Esophagus squamous epithelium (tissue), 5 donors: ENCODE measurements at places on chromosomes 2 and 18.

GRCh38 chr18:24011123-24011917, 3.2 kb upstream of the TTC39C start:
- DNase-seq: no peak

DNA sequence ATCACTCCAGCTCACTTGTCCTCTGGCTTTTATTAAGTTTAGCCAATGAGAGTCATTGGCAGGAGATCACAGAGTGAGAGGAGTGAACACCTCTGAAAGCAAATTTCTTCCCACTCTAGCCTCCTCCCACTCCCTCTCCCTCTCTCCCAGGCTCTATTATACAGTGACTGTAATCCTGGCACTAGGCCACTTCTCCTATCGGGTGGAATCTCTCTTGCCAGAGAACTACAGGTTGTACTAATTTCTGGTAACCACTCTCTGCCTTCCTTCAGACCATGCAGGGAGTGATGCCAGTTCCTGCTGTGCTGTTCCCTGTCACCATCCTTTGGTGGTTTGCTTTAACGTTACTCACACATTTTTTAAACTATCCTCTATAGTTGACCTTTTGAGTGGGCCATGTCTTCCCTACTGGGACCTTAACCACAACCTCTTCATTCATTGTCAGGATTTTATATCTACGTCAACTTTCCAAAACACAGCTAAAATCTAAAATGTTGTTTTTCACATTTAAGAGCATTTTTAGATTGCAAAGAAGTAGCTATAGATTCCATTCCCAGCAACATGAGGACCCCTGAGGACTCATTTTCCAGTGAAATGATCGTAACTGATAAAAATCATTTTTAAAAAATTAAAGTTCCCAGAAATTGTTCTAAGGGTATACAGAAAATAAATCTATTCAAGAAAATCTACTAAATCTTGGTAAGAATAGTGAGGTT, 217.1 kb downstream of the MREG start:
- no peak for DNase-seq

DNA sequence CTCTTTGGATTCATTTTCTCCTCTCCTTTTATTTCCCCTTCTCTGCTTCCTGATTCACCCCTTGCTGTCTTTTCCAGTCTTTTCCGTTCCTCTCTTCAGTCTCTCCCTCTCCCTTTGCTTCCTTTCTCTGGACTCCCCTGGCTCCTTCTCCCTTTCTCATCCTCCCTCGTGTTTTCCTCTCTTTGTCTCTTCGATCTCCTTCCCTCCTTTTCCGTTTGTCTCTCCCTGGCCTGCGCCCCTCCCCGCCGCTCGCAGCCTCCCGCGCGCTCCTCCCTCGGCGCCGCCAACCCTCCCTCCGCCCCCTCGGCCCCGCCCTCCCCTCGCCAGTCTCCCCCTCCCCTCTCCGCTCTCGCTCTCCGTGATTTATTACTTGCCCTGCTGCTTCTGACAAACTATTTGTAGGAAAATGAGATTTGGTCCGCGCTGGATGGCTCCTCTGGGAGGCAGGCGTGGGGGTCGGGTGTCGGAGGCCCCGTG, 46.0 kb upstream of the PAX8 start:
- no peak for DNase-seq

DNA sequence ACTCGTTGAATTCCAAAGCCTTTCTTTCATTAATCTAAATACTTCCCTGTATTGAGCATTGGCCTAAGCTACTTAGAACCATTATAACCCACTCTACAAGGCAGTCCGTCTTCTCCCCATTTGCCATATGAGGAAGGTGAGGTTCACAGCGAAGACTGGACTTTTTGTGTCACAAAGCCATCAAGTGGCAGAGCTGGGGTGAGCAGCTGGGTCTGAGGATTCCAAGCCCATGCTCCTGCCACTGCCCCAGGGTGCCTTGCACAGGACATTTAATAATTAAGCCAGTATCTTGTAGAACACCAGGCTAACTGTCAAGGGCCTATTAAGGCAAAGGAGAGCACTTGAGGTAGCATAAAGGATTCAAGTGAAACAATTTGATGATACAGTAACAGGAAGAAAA, 68.8 kb upstream of the ZNF397 start:
- DNase-seq: no peak

DNA sequence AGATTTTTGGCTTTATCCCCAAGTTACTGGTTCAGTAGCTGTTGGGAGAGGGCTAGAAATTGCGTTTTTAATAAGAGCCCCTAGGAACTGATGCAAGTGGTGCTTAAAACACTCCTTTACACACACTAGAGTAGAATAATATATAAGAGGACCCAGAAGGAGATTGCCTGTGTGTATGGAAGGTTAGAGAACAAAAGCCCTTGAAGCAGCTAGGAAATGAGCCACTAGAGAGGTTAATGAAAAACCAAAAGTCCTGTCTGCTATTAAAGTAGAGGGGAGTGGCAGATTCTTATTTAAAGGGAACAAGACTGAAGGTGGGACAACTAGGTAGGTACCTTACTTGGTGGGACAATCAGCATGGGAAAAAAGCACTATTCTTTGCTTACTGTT, 14.4 kb upstream of the SLC39A10 start:
- DNase-seq: no peak

DNA sequence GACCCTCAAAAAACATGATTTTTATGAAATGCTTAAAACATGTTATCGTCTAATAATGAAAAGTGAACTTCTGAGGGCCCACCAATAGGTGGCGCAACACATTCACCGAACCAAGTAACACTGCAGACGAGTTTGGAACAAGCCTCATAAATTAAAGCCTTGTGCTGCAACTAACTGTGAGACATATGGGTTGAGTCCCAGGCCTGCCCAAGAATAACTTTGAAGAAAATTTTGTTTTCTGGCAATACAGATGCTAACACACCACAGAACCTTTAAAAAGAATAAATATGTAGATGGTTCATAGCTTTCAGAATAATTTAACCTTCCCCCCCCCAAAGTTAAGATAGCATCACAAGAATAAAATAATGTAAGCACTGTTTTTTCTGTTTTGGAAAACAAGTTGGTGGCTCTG, 285.9 kb downstream of the RNF144A start:
- DNase-seq: no peak

DNA sequence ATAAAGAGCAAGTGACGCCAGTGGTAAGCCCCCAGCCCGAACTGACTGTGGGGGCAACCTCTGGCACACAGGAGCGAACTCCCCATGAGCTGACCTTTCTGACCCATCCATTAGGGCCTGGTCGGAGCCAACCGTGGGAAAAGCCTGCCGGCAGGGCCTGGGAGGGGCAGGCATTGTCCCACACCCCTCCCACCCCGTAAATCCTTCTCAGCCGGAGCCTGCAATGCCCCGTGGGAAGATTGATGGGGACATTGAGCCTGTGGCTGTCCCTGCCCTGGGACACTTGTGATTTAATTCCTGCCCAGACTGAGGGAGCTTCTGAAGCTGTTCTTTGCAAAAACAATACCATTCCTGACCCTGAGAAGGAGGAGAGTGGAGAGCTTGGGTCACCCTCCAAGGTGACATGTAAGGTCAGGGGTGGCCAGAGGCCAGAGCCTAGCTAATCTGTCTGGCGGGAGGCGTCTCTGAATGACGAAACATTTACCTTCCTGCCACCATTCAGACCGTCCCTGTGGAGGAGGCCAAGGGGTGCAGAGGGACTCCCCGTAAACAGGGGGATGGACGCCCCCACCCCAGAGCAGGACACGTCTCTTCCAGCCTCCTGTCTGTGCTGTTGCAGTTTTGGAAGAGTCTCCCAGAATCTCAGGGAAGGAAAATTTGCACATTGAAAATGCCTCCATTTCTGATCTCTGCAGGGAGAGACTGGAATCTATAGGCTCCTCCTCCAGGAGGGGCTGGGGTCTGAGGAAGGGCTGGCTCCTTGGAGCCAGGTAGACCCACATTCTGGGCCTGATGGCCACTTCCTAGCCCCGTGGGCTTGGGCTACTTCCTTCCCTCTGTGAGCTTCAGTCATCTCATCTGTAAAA, 51.2 kb upstream of the HS6ST1 start:
- DNase-seq: no peak

GRCh38 chr2:2681711-2682251, 350.7 kb upstream of the MYT1L start:
- no peak for DNase-seq

DNA sequence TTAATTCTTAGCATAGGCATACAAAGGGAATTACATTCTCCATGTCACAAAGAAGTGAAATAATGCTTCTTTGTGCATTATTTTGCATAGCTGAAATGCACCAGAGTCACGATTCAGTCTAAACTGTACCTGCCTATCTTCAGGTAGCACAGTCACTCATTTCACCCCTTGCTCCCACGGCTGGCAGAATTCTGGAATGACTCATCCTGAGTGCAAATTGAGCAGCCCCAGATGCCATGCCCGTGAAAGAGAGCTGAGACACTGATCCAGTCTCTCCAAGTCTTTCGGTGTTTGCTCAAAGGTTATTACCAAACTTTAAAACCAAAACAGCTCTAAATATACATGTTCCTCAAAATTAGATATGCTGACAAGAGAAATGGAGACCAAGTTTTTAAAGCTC, 168.3 kb upstream of the POU3F3 start:
- DNase-seq: no peak

DNA sequence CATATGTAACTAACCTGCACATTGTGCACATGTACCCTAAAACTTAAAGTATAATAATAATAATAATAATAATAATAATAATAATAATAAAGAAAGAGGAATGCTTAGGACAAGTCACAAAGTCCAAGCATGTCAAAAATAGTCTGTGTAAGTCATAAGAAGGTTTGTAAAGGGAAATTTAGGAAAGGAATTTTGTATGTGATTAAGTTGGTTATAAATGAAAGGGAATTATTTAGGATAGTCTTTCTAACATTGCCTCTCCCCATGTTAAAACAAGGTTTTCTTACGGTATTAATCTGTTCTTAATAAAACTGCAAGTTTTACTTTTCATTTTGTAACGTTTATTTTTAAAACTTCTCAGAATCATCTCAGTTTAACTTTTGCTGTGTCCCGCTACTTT, 62.8 kb downstream of the SESTD1 start:
- no peak for DNase-seq

- no peak for DNase-seq
Measured at GRCh38 chr2:189530965-189531637, 49.5 kb downstream of the SLC40A1 start.

- DNase-seq: no peak
Measured at GRCh38 chr18:77131100-77131651, 1.4 kb downstream of the MBP start.

GRCh38 chr2:209864716-209865295, 93.2 kb downstream of the UNC80 start:
- no peak for DNase-seq

DNA sequence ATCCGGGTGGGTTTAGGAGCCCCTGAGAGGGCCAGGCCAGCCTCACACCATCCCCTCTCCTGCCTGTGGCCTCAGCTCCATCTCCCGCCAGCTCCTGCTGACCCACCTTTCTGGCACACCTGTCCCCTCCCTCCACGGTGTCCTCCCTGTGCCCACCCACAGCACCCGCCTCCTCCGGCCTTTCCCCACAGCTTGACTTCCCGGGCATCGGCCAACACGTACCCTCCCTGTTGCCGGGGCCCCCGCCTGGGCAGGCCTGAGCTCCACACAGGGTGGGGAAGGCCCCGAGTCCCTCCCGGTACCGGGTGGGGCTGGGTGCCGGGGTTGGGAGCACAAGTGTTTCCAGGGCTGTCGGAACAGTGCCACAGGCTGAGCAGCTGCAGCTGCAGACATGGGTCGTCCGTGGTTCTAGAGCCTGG, 6.5 kb downstream of the GPC1 start:
- no peak for DNase-seq

GRCh38 chr18:8705238-8705960, at the start of gene MTCL1:
TSS of gene MTCL1 (plus strand) at chr18:8705556. CDS start at chr18:8705661, 105 bp downstream.
- no peak for DNase-seq

GRCh38 chr2:241645056-241645914, 7.8 kb downstream of the ATG4B start:
- DNase-seq: no peak

DNA sequence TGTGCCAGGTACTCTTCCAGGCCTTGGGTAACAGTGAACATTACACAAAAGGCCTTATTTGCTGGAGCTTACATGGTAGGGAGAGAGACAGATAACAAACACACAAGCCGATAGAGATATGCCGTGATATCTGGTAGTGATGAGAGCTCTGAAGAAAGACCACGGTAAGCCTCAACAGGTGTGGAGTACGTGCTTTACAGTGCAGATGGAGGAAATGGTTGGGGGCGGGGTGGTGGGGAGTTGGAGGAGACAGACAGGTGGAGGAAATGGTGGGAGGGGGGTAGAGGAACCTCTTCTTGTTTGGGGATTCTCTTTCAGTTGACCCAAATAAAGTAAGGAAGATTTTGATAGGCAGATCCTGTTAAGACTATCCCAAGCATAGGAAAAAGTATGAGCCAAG, 141.1 kb upstream of the ALPP start:
- no peak for DNase-seq
